ENCODE measurements at places on chromosomes 6 and 20. TPM values are rescaled to one million over a fixed set of nuclear protein-coding genes. Genes with fewer than 3 reads are reported as not detected.
A peak's percentile ranks its signal among the peaks of the same experiment; 100 is the strongest.

DNA sequence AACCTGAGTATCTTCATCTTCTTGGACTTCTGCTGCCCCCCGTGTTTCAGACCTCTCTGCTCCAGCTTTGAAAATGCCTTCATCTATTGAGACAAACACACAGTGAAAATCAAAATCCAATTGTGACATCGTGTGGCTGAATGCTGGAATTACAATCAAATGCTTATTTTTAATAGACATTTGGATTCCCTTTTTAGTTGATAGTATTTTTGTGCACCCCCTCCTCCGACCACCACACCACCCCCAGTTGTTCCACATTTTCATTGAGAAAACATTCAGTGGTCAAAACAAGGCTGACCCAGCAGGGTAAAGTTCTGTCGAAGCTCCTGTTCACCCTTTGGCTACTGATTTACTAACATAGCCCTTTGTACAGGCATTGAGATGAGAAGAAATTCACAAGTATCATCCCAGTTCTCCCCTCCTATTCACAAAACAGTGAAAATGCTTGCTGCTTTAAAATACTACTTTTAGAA lies 79.0 kb downstream of the NRSN1 start:
- H3K27ac ChIP-seq, result no peak overlapping the region
- no peaks in the 10 kb centered on the region for H3K4me1 ChIP-seq
- peak; percentile 70 for DNase-seq
- no peaks in the 10 kb centered on the region for H3K36me3 ChIP-seq
- H3K4me3 ChIP-seq, result no peak overlapping the region

GRCh38 chr6:37068356-37069270 lies 63.2 kb downstream of the FGD2 start:
- DNase-seq, result no peak
- H3K4me3 ChIP-seq, result no peak overlapping the region
- no peaks in the 10 kb centered on the region for H3K27me3 ChIP-seq
- H3K4me1 ChIP-seq, result no peaks in the 10 kb centered on the region

DNA sequence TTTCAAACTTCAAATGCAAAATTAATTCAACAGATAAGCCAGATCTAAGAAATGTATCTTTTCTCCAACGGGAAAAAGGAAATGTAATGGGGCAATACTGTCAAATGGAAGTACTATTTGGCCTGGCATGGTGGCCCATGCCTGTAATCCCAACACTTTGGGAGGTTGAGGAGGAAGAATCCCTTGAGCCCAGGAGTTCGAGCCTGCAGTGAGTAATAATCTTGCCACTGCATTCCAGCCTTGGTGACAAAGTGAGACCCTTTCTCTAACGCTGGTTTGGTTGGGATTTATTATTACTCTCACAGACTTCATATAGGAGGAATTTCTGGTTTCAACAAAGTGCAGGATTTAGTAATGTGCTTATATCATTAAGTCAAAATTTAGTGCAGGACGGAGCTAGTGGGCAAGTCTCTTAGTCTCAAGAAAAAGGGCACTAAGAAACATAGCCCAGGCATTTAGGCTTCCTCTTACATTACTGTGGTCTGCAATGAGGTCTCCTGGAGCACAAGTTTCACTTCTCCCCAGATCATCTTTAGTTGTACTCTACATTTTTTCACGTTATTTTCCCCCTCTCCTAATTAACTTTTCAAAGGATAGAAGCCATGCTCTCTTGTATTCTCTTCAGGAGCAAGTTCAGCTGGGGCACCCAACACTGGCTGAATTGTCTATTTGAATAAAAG lies 23.1 kb downstream of the TRIM27 start:
- H3K4me1 ChIP-seq, result no peaks in the 10 kb centered on the region
- H3K27ac ChIP-seq, result no peak overlapping the region
- no peak for DNase-seq
- H3K27me3 ChIP-seq, result no peaks in the 10 kb centered on the region
- H3K36me3 ChIP-seq, result peaks cover 44% of the 10 kb centered on the region

The HELZ2 gene
- total RNA-seq, result 47.2 TPM

The HTR1B gene
- 0.64 TPM for total RNA-seq
